ENCODE measurements at places on chromosomes 13 and 19.

DNA sequence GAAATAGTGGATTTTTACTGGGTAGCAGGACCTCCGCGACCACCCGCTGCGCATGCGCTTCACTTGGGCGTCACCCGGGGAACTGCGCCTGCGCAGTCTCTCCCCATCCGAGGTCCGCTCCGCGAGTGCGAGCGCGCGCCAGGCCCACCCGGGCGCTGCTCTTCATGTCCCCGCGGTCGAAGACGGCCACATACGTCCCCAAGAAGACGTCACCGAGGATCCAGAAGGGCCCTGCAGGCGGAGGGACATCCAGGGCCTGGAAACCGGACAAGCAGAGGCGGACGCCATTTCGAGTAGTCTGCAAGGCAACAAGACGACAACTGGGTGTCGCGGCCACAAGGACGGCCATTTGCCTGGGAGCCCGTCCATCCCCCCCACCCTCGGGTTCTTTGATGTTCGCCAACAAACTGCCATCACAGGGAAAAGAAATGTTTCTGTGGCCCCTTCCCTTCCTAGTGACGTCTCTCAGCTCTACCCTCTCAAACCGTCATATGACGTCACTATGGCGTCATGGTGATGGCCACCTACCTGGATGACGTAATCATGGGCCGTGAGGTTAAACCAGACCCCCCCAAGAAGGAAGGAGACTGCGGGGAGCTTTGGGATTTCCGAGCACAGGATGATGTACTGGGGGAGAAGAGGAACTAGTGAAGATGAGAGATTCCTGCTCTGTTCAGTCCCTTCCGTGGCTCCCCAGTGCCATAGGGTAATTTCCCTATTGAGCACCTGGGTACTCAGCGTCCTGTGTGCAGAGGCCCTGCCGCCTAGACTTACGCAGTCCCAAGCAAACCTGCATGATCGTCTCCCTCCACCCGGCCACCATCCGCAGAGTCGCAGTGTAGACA is 6.7 kb downstream of the NAPSA start:
- DNase-seq = peak; percentile 82

GRCh38 chr13:21988624-21989023 is 317.8 kb downstream of the FGF9 start:
- no peak for DNase-seq

DNA sequence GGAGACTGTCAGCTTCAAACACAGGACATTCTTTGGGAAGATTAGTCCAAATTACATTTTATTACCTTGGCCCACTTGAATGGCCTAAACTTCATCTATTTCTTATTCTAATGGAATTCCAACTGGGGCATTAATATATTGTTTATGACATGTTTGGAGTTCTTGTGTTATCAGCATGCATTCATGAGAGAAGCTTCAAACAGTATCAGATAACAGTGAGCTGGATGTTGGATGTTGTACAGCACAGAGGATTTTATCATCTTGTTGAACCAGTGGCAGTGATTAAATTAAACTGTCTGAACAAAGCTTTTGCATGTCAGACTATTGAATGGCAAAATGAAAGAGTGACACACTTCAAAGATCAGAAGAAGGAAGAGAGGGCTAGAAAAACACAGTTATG is 50.0 kb downstream of the MZT1 start:
- DNase-seq = no peak

DNA sequence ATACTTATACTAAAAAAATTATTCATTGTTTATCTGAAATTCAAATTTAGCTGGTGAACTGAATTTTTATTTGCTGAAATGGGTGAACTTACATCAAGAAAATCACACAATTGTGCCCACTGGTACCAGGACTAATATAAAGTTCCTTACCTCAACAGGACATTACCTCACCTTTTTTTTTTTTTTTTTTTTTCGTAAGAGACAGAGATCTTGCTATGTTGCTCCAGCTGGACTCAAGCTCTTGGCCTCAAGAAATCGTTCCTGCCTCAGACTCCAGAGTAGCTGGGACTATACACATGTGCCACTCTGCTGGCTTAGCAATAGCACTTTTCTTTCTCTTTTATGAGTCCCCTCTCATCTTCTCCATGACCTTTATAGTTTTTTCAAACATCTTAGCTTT is 22.5 kb upstream of the NDFIP2 start:
- DNase-seq = no peak

DNA sequence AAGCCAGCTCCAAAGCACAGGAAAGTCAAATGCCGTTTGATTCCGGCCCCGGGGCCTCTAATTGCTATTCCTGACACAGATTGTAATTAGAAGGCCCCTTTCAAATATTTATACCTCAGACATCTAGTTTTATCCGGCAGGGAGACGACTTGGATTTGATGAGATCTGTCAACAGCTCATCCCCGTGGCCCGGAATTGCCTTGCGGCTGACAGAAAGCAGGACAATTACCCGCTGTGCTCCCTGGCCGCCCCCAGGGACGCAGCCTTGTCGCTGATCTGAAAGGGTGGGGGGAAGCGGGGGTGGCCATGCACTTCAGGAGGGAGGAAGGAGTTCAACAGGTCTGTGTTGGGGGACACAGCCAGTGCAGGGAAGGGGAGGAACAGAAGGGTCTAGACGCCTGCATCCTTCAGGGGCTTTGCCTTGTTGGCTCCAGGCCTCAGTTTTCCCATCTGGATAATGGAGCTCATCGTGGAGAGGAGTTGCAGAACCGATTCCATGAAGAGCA is 1.8 kb upstream of the SHD start:
- no peak for DNase-seq

DNA sequence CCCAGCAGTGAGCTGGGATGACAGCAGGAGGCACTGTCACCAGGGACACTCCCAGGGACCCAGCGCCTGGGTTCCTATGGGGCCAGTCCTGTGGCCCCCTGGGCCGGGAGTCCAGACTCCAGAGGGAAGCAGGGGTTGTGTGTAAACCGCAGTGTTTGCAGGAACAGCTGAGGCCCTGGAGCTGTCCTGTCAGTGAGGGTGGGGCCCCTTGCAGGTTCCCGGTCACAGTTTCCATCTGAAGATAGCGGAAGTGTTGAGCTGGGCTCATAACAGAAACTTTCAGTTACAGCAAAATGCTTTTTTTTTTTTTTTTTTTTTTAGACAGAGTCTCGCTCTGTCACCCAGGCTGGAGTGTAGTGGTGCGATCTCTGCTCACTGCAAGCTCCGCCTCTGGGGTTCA is 17.7 kb upstream of the CSNK1G2 start:
- no peak for DNase-seq

- DNase-seq = no peak
These were observed 2.1 kb upstream of the IPO5 start for GRCh38 chr13:97951376-97951775.

- DNase-seq = peak; percentile 62
These were observed 568 bp downstream of the ATP11A start for GRCh38 chr13:112690283-112690929.

Data from femur (tissue), 1 donor.